ENCODE measurements at places on chromosomes 6 and 20.

DNA sequence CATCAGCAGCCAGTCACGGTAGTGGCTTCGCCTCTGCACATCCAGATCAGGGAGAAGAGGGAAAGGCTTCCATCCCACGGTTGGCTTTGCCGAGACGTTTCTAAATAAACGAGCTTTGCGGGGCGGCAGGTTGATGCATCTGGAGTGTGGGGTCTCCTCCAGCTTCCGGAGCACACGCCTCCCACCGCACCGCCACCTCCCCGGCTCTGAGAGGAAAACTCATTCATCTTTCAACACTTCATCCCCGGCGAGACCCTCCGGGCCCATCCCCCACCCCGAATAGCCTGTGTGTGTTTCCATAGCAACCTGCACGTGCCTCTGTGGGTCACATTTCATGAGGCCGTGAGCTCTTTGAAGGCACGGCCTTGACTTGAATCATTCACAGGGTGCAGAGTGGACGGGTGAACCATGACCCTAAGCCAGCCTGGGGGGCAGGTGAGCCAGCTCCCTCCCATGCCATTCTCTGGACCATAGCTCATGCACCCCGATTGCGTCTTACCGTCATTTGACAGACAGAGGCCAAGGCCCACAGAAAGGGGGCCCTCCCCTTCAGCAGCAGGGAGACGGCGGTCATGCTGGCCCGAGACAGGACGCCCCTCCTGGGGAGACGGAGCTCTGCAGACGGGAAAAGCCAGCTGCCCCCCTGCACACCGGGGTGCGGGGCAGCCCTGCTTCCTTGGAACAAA, 16.2 kb upstream of the CHRNA4 start:
- DNase-seq, result no peak

- DNase-seq, result no peak
Observed at GRCh38 chr20:48789781-48790472, 37.9 kb downstream of the PREX1 start.

GRCh38 chr6:30344191-30344867, 627 bp upstream of the RPP21 start:
- no peak for DNase-seq

DNA sequence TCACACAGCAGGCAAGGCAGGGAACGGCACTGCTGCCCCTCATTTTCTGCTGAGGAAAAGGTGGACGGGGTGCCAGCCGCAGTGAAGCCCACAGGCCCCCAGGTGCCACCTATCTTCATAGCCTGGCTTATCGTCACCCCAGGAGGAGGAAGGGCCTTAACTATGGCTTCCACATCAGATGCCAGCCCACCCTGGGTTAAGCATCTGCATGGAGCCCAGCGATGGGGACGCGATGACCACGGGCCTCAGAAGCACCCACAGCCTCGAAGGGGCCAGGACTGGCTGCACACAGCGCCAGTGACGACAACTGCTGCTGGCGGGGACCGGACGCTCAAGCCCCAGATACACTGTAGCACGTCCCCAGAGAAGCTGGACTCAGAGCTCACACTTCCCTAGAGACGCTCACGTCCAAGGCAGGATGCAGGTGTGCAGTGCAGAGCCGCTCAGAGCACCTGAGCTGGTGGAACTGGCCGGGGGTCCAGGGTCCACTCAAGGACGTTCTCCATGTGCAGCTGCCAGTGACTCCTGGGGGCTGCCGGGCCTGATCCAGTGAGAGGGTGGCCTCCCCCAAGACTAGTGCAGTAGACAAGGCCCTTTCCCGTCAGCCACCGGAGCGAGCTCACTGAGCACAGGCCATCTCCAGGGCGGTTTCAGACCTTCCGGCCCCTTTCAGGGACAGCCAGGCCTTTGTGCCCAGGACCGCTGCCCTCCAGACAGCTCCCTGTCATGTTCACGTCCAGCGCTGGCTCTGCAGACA, 83.0 kb downstream of the YTHDF1 start:
- no peak for DNase-seq

DNA sequence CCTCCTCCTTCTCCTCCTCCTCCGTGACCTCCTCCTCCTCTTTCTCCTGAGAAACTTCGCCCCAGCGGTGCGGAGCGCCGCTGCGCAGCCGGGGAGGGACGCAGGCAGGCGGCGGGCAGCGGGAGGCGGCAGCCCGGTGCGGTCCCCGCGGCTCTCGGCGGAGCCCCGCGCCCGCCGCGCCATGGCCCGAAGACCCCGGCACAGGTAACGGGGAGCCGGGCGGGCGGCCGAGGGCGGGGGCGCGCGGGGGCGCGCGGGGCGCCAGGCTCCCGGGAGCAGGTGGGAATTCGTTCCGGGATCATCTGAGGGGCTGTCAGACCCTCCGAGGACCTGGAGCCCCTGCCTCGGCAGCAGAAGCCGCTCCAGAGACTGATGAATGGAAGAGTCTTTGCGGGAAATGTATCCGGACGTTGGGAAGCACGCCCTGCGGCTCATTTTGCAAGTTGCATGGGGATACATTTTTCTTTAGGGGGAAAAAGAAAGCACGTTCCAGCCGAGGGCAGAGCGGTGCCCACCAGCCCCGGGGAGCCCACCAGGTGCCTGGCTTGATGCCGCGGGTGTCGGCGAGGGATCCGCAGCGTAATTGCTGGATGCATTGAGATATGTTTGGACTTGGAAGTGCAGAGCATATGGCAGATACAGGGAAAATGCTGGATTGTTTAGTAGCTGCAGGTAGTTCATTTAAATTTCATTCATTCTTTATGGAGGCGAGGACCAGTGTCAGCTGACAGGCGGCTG, 394 bp downstream of the MYB start:
- DNase-seq, result peak; percentile 33

DNA sequence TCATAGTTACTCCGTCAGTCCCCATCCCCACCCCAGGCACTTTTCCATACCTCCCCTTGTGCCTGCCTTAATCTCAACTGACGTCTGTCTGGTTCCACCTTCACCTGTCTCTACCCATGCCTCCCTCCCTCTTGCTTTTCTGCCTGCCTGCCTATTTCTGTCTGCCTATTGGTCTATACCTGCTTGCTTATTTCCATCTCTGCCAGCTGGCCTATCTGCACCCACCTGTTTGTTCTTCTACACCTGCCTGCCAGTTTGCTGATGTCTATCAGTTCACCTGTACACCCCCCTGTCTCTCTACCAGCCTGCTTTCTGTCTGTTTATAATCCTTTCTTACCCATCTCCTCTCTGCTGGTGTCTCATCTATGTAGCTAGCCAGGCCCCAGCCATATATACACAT, 87.5 kb downstream of the RALGAPA2 start:
- no peak for DNase-seq

- DNase-seq, result no peak
Observed at GRCh38 chr6:90464507-90464906, 122.4 kb downstream of the MAP3K7 start.

DNA sequence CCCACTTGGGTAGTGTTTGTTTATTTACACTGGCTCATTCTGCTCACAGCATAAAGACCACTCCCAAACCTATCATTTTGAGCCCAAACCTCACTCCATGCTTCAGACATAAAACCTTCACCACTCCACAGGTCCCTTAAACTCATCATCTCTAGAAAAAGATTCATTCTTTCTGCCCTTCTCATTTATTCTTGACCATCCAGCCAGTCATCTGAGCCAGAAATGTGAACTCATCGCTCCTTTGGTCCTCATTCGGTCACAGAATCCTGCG, 12.4 kb downstream of the TPMT start:
- no peak for DNase-seq

- no peak for DNase-seq
Observed at GRCh38 chr6:23601811-23602345, 524.1 kb upstream of the NRSN1 start.

GRCh38 chr6:13239530-13240455, 88.5 kb downstream of the TBC1D7 start:
- peak; percentile 15 for DNase-seq

DNA sequence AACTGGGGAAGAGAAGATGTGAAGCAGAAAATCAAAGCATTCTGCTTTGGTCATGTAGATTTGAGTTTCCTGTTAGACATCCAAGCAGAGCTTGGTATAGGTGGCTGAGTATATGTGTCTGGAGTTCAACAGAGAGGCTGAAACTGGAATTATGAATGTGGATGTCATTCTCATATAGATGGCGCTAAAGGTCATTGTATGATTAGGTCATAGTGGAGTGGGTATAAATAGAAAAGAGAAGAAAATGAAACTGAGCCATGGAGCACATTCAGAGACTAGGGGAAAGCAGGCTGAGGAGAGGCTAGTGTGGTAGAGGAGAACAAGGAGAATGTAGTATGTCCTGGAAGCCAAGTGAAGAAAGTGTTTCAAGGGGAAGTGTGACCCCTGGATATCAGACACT, 295.6 kb upstream of the PLN start:
- DNase-seq, result no peak

GRCh38 chr6:156791320-156791850, 14.2 kb downstream of the ARID1B start:
- DNase-seq, result no peak

- no peak for DNase-seq
Observed at GRCh38 chr20:49603209-49603627, 35.3 kb upstream of the PTGIS start.

- no peak for DNase-seq
Observed at GRCh38 chr20:39886650-39887190, 802.3 kb downstream of the MAFB start.

GRCh38 chr20:40902661-40903060, 126.0 kb upstream of the TOP1 start:
- no peak for DNase-seq
